Glutamatergic neuron (in vitro differentiated cells): ENCODE measurements at places on chromosomes 2 and 18. TPM values are rescaled to one million over a fixed set of nuclear protein-coding genes. Genes with fewer than 3 reads are reported as not detected.

ESCO1 gene
- 14.3 TPM for total RNA-seq

GRCh38 chr2:122692400-122693083 lies 937.1 kb downstream of the TSN start:
- DNase-seq, result no peak

DNA sequence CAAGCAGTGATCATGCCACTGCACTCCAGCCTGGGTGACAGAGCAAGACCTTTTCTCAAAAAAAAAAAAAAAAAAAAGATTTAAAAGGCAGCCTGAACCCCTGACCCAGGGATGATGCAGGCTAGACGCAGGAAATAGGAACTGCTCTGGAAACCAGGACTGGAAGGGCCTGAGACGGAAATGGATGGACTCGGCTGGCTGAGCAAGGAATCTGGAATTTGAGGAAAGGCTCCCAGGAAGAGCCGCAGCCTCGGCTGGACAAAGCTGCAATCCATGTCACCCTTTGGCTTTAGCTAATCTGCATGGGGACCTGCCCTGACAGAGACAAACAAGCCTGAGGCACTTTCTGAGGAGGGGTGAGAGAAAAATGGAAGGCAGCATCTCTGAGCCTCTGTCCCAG lies 55.0 kb upstream of the DAPL1 start:
- no peak for DNase-seq

DAW1 gene
- total RNA-seq, result not detected
